Stimulated activated CD4-positive, alpha-beta T cell treated with anti-CD3 and anti-CD28 coated beads, Interleukin-15, amount 100 ng/mL, for 1 hour (primary cell): ENCODE measurements at places on chromosomes 4 and X.

GRCh38 chr4:38382520-38382919 lies 281.5 kb upstream of the KLF3 start:
- no peak for DNase-seq

DNA sequence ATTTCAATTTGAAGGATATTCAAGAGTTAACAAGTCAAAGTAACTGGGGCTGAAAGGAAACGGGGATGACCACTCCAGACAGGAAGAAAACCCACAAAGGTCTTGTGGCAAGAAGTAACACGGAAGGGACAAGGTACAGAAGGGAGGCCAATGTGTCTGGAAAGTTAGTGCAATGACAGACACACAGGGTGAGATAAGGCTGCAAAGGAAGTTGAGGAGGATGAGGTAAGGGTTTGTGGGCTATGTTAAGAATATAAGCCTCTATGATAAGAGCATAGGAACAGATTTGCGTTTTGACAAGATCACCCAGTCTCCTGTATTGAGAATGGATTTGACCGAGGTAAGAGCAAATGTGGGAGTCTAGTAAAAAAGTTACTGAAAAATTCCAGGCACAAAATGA lies 21.9 kb upstream of the EMCN start:
- no peak for DNase-seq

DNA sequence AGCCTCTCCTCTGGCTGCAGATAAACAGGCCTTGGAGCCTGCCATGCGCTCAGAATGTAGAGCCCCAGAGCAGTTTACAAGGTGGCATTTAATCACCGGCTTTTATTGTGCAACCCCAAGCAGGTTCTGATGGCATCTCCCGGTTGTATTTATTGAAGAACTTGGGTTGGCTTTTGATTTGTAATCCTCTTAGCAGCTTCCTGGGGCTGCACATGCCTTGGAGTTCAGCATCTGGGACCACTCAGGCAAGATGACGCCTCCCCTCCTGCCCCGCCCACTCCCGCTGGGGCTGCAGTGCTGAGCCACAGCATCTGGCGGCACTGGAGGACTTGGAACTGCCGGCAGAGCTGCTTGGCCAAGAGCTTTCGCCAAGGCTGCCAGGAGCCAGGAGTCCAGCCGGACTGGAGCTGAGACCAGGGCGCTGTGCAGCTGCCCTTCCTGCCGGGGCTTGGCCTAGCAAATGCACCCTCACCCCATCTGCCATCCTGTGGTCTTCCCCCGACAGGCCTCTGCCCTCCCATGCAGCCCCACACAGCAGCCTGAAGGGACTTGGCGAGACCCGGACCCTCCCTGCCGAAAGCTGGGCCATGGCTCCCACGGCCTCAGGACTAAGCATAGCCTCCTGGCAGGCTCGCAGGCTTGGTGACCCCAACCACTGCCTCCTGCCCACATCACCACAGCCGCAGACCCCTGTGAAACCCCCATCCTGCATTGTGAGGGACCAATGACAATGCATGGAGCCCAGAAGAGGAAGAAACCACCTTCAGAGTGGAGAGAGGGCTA lies 5.4 kb downstream of the HTRA3 start:
- DNase-seq: no peak

- DNase-seq: no peak
Measured at GRCh38 chrX:7145454-7145853, 2.1 kb upstream of the STS start.

DNA sequence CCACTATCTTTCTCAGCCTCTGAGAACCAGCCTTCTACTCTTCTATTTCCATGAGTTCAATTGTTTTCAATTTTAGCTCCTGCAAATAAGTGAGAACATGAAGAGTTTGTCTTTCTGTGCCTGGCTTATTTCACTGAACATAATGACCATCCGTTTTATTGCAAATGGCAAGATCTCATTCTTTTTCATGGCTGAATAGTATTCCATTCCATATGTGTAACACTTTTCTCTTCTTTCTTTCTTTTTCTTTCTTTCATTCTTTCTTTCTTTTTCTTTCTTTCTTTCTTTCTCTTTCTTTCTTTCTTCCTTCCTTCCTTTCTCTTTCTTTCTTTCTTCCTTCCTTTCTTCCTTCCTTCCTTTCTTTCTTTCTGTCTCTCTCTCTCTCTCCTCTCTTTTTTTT lies 228.7 kb downstream of the SHOX start:
- no peak for DNase-seq

DNA sequence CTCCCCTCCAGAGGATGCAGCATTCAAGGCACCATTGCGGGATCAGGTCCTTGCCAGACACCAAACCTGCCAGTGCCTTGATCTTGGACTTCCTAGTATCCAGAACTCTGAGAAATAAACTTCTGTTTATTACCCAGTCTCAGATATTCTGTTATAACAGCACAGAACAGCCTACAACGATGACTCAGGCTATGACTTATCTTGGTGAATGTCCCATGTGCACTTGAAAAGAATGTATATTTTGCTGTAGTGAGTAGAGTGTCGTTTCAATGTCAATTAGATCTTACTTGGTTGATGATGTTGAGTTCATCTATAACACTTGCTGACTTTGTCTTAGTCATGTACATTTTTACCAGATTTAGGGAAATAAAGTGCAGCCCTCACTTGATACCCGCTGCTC lies 34.5 kb upstream of the PGRMC1 start:
- DNase-seq: no peak

GRCh38 chr4:53436251-53436650 lies 58.8 kb downstream of the FIP1L1 start:
- DNase-seq: no peak

GRCh38 chrX:136822337-136823095 lies 41.8 kb upstream of the ARHGEF6 start:
- DNase-seq: no peak

DNA sequence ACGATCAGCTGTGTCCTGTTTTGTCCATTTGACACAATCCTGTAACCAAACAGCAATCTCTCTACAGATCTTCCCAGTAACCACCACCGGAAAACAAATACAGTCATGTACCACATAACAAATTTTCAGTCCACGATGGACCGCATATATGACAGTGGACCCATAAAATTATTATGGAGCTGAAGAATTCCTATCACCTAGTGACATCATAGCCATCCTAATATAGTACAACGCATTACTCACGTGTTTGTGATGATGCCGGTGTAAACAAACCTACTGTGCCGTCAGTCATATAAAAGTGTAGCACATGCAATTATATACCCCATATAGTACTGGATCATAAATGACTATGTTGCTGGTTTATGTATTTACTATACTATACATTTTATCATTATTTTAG lies 133.7 kb upstream of the EDNRA start:
- no peak for DNase-seq

DNA sequence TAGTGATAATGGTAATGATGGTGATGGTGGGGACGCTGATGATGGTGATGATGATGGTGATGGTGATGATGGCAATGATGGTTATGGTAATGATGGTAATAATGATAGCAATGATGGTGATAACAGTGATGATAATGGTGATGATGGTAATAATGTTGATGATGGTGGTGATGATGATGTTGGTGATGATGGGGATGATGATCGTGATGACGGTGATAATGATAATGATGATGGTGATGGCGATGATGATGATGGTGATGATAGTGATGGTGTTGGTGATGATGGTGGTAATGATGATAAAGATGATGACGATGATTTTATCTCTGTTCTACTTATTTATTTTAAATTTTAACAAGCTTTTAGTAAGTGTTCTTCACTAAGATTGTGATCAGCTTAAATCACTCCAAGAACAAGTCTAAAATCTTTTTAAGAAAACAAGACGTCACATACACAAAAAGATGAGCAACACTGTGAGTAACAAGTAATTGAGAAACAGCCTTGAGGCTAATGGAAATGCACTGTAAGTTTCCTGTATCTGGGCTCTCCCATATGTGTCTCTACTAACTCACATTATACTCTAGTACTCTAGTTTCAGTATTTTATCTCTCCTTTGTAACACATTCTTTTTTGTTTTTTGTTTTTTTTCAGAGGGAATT lies 480.2 kb upstream of the PRKX start:
- DNase-seq: no peak

DNA sequence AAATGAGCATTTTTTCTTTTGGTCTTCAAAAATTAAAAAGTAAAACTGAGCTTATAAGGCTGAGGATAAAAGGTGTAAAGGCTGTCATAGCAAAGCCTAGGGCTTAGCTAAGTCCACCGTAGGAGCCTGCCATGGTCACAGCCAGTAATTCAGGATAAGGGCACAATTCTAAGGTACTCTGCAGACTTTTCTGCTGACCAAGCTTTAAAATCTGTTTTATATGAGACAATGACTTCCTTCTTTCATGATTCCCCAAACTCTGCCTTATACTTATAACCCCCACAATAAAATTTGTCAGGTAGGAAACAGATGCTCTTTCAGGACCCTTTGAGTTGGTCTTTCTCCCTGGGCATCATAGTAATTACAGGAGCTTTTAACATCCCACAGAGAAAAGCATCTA lies 138.5 kb downstream of the COL4A6 start:
- no peak for DNase-seq

DNA sequence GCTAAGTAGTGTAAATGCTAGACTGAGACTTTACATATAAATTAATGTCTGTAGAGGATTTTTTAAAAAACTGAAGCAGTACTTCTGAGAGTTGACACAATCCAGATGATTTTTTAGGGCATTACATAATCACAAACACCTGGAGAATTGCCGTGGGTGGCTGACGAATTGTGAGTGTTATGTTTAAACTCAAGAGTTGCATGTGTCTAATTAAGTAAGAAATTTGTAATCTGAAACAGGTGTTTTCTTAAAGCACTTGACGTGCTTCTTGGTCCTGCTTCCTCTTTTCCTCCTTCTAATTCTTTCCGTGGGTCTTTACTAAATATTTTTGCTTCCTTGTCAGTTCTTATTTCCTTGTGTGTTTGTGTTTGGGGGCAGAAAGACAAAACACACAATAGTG lies 27.8 kb downstream of the PIR start:
- no peak for DNase-seq

- no peak for DNase-seq
Measured at GRCh38 chr4:4377191-4377590, 9.7 kb upstream of the NSG1 start.

DNA sequence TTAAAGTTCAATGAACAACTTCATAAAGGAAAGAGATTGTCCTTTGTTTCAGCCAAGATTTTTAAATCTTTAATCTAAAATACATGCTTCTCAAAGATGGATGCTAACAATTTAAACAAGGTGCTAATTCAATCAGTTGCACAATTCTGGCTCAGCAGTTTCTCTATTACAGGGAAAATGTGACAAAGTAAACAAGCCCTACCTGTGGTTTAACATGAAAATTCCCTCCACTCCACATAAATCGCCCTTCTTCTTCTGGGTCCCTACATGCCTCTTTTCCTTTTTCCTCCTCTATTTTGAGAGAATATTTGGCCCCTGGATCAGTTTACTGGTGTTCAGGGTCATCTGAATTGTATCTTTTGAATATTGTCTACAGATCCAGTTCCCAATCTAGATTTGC lies 80.6 kb downstream of the FRYL start:
- DNase-seq: no peak

GRCh38 chr4:92183825-92184224 lies 119.9 kb upstream of the GRID2 start:
- DNase-seq: no peak

DNA sequence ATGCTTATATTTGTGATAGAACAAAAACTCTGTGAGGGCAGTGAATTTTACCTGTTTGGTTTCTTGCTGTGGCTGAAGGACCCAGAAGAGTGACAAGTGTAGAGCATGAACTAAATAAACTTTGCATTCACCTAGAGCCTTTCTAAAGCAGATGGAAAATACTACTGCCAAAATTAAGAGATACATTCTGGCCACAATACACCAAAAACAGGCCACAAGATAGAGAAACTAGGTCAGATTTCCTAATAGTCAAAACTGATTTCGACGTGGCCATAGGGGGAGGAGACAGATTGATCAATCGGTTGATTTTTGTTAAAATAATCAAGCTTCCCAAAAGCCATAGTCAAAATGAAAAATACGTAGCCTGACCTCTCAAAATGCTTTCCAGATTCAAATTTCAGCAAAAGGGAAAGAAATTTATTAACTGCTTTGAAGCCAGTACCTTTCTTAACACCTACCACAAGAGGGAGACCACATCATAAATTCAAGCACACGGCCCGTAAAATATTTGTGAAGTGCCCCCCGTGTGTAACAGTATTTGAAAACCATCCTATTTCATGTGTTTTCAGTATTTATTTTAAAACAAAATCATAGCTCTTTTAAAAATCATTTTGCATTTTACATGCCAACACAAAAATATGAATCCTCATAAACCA lies 132.4 kb downstream of the CORIN start:
- DNase-seq: no peak

GRCh38 chr4:149291463-149291862 lies 524.2 kb downstream of the IQCM start:
- no peak for DNase-seq

- DNase-seq: no peak
Measured at GRCh38 chr4:7436256-7436655, 1.5 kb upstream of the PSAPL1 start.

DNA sequence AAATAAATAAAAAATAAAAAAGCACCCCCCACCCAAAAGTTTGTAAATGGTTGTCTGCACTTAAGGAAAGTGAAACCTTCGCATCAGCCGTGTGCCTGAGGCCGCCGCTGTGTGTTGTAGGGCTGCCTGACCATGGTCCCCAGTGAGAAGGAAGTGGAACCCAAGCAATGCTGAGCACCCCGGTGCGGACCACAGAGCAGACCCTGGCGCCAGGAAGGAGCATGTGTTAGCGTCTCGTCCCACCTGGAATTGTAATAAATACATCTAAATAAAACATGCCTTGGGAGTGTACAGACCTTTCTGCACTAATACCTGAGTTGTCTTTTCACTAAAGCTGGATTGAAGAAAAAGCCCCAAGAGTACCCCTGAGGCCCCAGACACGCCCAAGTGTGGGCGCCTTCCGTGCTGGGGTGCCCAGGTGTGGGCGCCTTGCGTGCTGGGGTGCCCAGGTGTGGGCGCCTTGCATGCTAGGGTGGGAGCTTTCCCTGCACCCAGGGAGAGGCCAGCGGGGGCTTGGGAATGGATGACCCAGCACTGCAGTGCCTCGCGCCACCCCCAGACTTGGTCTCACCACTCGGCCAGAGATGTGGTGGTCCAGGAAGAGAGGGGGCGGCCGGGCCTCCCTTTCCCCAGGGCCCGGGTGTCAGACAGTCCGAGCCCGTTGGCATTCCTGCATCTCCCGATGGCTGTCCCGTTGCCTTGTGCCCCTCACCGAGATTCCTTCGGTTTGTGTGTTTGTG lies 33.7 kb downstream of the HTT-AS start:
- DNase-seq: no peak

DNA sequence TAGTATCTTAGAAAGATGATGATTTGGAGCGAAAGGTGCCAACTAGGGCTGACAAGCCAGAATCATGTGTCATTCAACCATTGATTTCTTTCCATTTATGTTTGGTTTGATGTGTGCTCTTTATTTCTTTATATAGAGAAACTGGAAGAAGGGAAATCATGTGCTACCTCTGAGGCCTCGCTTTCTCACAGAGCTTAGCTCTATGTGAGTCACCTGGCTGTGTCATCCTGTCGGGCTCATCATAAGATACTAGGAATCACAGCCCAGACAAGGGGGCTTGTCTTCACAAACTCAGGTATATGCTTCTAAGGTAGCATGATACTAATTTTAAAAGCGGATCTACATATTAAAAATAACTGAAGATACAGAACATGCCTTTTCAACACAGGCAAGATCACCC lies 81.7 kb upstream of the GPM6B start:
- DNase-seq: no peak

GRCh38 chrX:1249101-1249887 lies 19.3 kb upstream of the CSF2RA start:
- peak; percentile 27 for DNase-seq
